ENCODE measurements at places on chromosomes 3 and 15.

DNA sequence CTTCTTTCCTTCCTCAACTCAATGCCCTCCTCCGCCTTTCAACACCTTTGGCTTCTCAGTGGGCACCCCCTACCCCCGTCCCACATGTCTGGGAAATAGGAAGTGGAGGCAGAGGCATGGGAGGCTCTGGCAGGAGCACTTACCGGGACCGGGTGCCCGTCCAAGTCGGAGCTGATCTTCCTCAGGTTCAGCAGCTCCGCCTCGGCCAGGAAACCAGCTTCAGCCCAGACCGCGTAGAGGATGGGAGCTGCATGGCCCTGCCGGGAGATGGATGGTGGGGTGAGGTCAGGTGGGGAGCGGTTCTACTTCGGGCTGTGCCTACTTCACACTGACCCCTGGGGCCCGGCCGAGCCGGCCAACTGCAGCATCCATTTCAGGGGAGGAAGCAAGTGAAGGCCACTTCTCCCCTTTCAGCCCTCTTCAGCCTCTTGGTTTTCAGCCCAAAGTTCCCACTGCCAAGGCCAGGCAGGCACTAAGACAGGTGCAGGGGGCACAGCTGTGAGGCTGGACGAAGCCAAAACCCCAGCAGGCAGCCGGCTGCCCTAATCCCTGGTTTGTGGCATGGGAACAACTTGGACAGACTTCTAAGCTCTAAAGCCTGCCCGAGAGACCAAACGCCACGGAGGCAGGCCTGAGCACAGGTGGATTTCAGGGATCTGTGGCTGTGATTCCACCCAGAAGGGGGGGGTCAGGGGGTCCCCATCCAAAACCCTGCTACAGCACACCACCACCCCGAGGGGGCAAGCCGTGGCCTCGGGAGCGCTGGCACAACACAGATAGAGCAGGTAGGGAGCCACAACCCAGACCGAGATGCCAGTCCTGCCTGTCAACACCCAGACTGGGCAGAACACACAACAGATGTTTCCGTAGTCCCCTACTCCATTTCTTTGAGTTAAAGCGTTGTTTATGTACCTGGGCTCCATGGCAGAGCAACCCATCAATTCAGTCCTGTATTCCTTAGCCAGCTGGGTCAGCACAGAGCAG, 14.5 kb downstream of the TKT start:
- DNase-seq = no peak

GRCh38 chr3:18964640-18965039, 183.7 kb upstream of the KCNH8 start:
- DNase-seq = no peak

DNA sequence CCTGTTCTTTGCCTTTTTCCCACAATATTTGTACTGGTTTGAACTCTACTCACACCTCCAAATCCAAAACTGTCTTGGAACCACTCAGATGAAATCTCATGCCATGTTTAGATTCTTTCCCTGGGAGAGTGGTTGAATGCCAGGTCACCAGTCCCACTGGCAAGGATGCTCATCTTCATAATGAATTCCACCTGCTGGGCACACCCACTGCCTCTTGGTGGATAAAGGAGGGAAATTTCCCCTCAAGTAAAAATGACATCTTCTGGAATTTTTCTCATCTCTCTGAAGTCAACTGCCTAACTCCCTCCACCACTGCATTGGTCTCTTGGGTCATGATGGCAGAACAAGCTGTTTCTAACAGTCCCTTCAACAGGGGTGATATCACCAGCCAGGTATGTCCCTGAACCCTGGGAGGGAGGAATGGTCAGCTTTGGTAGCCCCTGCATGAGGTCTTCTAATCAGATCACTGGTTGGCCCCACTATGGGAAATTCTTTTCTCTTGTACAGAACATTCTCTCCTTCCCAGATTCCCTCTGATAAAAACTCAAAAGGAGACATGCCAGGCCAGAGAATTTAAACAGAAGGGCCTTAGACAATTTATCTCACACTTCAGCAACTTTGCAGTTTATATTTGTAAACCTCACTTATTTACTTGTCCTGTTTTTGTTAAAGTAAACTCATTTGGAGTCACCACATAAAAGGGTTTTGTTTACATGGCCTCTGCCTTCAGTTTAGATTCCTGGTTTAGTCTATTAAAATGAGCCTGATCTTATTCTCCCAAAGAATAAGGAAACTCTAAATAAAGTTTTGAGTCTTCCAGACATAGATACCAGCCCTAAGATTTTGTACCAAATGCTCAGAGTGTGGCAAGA, 143.4 kb downstream of the WNT5A start:
- DNase-seq = no peak

GRCh38 chr3:8882171-8882593, 81.1 kb downstream of the RAD18 start:
- no peak for DNase-seq

DNA sequence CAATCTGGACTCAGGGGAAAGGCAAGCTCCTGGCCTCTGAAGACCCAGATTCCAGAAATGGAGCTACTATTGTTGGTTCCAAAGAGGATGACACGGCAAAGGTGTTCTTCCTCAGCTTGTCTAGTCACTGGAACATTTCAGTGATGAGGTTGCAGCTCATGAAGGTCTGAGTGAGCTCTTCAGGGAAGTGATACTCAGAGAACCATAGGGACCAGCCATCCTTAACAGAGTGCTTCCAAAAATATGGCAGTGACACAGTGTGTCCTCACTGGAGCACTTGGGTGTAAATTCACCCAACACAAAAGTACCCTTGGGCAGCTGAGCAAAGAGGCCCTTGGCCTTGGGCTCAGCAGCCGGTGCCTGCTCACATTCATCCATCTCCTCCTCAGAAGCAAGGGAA, 46.3 kb downstream of the SPTSSB start:
- DNase-seq = no peak

GRCh38 chr15:64599716-64600115, 139.3 kb downstream of the ZNF609 start:
- DNase-seq = no peak

GRCh38 chr15:39736412-39737195, 46.0 kb downstream of the FSIP1 start:
- DNase-seq = no peak

DNA sequence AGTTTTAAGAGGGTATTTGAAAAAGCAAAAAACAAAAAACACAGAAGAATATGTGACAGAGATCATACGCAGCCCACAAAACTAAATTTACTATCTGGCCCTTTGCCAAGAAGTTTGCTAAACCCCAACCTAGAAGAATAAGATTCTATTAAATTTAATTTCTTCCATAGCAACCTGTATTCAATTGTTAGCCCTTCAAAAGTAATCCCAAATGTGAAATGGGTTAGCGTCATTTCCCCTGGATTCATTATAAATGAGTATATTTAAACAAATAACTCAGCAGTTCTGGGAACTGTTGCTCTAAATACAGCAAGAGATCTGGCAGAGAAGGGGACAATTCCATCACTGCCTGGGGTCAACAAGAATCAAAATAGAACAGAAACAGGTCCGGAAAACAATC, 56.8 kb downstream of the CERS3 start:
- no peak for DNase-seq

Measured in bone marrow (tissue), 2 donors.